Activated gamma-delta T cell (primary cell): ENCODE measurements at places on chromosomes 7 and 10.

DNA sequence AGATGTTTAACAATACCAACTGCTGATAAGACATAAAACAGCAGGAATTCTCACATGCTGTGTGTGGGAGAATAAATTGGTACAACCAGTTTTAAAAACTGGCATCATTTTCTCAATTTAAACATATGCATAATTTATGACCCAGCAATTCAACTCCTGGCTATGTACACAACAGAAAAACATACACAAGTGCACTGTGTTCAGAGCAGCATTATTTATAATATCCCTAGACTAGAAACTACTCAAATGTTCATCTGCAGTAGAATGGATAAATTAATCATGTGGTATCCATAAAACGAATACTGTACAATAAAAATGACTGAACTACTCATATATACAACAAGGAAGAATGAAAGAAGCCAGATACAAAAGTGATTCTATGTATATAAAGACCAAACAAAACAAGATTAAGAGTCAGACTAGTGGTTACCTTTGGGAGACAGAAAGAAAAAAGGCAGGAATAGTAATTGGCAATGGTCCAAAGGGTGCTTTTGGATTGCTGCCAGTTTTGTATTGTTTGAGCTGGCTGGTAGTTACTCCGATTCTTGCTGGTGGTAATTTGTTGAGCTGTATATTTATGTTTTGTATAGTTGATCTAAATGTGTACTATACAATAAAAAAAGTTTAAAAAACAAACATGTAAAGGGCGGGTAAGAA, 306.0 kb downstream of the TFEC start:
- no peak for DNase-seq

DNA sequence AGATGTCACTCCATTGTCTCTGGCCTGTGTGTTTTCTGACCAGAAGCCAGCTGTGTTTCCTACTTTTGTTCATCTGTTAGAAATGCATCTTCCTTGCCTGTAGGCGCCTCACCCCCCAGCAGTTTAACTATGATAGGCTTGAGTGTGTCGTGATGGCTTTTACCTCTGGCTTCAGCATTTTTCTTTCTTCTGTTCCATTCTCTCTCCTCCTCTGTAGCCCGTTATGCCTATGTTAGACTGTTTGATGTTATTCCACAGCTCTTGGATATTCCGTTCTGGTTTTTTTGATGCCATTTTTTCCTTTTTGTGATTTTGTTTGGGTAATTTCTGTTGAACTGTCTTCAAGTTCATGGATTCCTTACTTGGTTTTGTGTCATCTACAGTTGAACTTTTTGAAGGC, 17.9 kb downstream of the MMP21 start:
- DNase-seq = no peak

DNA sequence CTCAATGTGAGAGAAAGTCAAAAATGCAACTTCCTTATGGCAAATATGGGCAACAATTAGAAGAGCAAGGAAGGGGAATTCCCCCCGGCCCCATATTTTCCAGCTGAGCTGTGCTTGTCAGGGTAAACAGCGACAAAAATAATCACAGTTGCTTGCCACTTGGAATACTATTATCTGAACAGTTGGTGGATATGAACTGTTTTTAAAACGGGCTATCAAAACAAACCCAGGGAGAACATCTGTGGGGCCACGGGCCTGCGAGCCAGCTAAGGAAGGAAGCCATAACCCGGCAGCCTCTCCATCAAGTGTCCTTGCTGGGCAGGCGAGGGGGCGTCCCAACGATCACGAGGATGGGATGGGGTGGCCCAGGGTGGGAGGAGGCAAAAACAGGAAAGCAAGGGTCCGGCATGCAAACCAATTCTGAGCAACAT, 228.4 kb downstream of the ARHGAP12 start:
- no peak for DNase-seq

DNA sequence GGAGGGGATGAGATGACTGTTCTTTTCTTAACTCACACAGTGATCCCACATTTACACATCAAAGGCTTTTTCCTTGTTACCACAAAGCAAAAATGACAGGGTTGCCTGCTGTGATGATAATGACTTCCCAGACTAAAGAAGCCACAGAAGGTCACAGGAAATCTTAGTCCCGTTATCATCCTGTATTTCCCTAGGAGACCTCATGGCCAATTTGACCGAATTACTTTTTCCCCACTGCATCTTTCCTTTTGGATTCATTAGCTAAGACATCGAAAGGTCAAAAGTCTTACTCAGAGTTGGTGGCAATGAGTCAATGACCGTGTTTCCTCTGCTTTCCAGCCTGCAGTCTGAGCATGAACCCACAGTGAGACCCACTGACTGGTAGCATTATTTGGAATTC, 130.1 kb upstream of the INHBA start:
- DNase-seq = no peak

- no peak for DNase-seq
These were observed 312.1 kb downstream of the GPAM start for GRCh38 chr10:111871458-111871857.

GRCh38 chr10:120282846-120283492, 174.1 kb upstream of the PLPP4 start:
- DNase-seq = no peak

DNA sequence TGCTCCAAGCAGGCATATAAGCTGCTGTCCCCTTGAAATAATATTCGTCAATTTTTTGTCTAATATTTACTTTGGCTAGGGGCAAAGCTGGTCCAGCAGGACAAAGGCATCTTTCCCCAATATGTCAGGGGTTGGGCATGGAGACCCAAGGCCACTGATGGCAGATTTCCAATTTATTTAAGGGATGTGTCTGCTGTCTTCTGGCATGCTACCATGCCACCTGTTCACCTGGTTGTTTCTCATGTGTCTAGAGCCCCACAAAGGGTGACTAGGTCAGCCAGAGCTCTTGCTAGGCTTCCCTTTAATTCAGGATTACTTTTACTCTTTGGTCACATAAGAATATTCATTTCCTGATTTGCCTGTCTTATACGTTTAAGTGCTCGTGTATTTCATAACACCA, 22.1 kb upstream of the SYPL1 start:
- no peak for DNase-seq

DNA sequence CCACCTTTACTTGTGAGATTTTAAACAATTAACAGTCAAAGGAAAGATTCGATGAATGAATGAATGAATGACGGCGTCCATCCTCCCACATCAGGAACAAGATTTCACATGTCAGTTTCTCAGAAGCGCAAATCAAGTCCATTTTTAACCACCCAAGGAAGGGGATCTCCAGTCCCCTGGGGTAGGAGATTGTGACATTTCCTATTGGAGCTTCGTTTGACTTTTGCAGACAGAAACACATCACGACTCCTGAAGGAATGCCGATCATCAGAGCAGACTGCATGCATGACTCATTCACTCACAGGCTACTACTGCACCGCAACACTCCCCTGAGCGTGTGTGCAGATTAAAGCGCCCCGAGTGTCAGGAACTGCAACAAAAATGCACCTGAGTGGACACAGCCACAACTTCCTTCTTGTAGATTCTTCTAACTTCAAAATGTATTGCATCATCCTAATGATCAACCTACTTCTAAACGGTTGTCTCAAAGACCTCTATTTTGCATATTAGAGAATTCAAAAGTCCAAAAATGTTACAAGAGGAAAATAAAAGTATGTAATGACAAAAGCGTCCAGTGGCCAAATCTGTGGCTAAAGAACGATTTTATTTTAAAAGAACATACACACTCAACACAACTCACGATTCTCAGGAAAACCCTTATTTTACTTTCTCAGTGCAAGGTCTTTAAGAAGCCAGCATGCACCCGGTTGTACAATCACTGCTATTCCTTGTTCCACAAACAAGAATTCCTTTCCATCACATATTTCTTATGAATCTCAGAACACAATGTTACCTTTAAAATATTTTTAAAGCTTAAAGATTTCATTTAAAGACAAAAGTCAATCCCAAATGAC, 172.6 kb downstream of the FAM107B start:
- DNase-seq = no peak

DNA sequence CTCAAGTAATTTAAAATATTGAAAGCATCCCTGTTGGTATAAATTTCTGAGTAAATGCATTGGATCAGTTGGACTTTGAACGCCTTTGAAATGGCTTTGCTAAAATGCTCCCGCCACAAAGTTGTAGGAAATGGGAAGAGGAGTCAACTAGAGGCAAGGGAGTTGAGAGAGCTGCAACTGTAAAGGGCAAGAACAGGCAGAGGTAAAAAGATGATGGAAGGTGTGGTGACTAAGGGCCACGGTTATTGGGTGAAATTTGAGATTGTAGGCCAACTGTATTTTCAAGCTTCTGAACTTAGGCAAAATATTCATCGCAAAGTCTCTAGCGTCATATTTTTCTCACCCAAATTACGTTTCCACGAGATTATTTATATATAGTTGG, 595 bp upstream of the SUMF2 start:
- no peak for DNase-seq

- no peak for DNase-seq
These were observed 955 bp downstream of the DUS4L start for GRCh38 chr7:107564553-107565298.

DNA sequence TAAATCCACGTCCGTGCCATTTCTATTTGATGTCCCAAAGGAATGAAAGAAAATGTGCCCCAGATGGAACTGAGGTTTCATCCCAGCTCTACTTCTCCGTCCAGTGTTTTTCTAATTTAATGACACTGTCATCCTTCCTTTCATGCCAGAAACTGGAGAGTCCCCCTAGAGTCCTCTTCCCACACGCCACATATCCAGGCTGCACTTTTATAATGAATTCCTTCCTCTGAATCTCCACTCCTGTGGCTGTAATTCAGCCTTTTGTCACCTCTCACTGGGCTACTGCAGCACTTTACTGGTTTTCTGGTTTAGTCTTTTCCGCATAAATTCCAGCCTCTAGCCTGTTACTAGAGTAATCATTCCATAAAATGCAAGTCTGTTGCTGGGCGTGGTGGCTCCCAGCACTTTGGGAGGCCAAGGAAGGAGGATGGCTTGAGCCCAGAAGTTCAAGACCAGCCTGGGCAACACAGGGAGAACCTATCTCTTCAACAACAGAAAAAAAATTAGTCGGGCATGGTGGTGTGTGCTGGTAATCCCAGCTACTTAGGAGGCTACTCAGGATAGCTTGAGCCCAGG, 142.6 kb upstream of the RHEB start:
- DNase-seq = no peak

GRCh38 chr7:124295289-124295688, 262.4 kb upstream of the TMEM229A start:
- no peak for DNase-seq

DNA sequence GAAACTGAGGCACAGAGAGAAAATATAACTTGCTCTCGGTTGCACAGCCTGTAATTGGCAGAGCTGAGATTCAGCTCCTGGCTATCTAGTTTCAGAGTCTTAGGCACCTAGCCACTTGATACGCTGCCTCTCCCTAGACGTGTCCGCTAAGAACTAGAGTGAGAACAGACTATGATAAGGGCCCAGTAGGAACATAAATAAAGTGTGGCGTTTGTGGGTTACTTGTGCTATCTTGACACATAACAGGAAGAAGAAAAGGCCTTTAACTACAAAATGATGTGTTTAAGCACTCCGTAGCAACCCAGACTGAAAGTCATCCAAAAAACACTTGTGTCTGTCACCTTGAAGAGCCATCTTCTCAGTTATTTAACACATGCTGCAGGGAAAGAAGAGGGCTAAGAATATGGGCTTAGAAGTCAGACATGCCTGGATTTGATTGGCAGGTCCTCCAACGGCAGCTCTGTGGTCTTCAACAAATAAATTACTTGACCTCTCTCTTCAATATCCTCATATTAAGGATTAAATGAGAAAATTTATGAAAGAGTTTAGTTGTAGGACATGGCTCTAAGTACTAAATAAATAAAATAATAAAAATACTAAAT, 96.2 kb downstream of the SGMS1 start:
- DNase-seq = no peak

DNA sequence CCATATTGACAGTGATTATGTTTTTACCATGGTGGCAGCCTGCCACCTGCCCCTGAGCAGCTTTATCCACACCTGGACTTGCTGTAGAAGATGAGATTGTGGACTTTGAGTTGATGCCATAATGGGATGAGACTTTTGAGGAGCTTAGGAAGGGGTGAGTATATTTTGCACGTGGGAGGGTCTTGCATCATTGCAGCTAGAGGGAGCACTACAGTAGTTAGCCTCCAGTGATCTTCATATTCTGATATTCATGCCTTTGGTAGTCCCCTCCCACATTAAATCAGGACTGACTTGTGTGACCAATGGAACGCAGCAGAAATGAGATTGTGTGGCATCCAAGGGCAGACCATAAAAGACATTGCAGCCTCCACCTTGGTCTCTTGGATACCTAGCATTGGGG, 18.2 kb upstream of the COL13A1 start:
- no peak for DNase-seq

DNA sequence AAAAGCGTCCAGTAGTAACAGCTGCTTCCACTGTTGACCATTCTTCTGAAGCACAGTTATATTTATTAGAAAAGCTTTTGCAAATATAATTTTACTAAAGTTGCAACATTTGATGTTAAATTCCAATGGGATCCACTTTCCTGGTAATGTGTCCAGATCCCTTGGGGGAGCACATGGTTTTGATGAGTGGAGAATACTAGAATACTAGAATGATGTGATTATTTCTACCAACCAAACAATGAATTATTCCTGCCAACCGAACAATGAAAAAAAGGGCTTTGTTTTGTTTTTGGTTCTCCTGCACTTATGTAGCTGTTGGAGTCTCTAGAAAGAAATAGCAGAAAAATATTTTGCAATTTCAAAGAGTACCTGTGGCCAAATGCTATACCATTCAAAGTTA, 59.1 kb downstream of the BPGM start:
- DNase-seq = no peak

DNA sequence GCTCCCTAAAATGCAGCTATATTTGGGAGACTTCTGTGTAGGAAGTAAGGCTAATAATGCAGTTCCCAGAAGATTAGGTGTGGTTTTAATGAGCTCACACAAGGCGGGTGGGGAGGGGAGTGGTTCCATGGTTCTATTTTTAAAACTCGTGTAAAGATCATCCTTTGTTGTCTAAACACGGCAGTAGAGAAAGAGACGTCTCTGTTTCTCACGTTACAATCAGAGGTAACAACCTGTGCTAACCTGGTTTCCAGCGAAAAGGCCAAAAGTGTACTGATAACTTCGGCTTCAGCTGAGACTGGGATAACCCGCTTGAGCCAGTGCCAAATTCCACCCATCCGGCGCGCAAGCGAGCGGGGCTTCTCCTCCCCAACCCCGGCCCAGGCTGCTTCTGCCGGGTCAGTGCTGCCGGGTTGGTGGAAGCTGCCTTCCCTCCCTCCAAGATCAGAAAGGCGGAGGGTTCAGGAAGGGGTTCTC, 2.5 kb upstream of the MAP3K8 start:
- no peak for DNase-seq
